Endothelial cell of coronary artery (primary cell): ENCODE measurements at places on chromosomes 1 and 21. TPM values are rescaled to one million over a fixed set of nuclear protein-coding genes. Genes with fewer than 3 reads are reported as not detected.

DCAF8 gene
- total RNA-seq = 66.8 and 80.9 TPM in 2 replicates

C1QTNF12 gene
- total RNA-seq = 0.45 and 0.85 TPM in 2 replicates

NBPF26 gene
- 6.4 and 17.4 TPM in 2 replicates for total RNA-seq

C8A gene
- not detected in 2 replicates for total RNA-seq

AGTRAP gene
- 23.8 and 26.4 TPM in 2 replicates for total RNA-seq

SUSD4 gene
- under 0.01 TPM in 1 of 2 replicates, not detected in the other for total RNA-seq

MCOLN3 gene
- total RNA-seq = not detected in 2 replicates

FMN2 gene
- total RNA-seq = 0.28 TPM in 1 of 2 replicates, not detected in the other

RAB7B gene
- total RNA-seq = 0.09 and 0.47 TPM in 2 replicates

PHLDA3 gene
- total RNA-seq = 50.0 and 55.7 TPM in 2 replicates

LCE2C gene
- not detected in 2 replicates for total RNA-seq

C1orf53 gene
- total RNA-seq = 2.6 and 4.0 TPM in 2 replicates

MEAF6 gene
- total RNA-seq = 37.0 and 47.2 TPM in 2 replicates

SLC9C2 gene
- 2.0 TPM in 1 of 2 replicates, not detected in the other for total RNA-seq

CORT gene
- not detected in 2 replicates for total RNA-seq

NEK2 gene
- total RNA-seq = 10.5 and 18.2 TPM in 2 replicates

DNAI4 gene
- total RNA-seq = 2.9 TPM in 2 replicates

CDCA8 gene
- 4.8 and 10.1 TPM in 2 replicates for total RNA-seq

CFHR2 gene
- total RNA-seq = not detected in 2 replicates

PRAMEF2 gene
- not detected in 2 replicates for total RNA-seq

COL11A1 gene
- total RNA-seq = 0.09 TPM in 1 of 2 replicates, not detected in the other

GPR3 gene
- total RNA-seq = 0.09 and 0.36 TPM in 2 replicates

LAMC2 gene
- total RNA-seq = 0.47 and 0.99 TPM in 2 replicates

DNAJC28 gene
- total RNA-seq = 0.90 and 0.94 TPM in 2 replicates

ITLN1 gene
- 0.27 and 0.38 TPM in 2 replicates for total RNA-seq

C1orf87 gene
- total RNA-seq = not detected in 2 replicates

HSPB7 gene
- total RNA-seq = 0.38 TPM in 1 of 2 replicates, not detected in the other

KIF2C gene
- 9.9 and 24.7 TPM in 2 replicates for total RNA-seq

PTPN22 gene
- total RNA-seq = 1.0 and 3.7 TPM in 2 replicates

NGF gene
- total RNA-seq = 2.6 TPM in 1 of 2 replicates, not detected in the other

TNNI3K gene
- not detected in 2 replicates for total RNA-seq

C1orf226 gene
- 0.72 and 0.85 TPM in 2 replicates for total RNA-seq

NR1I3 gene
- not detected in 2 replicates for total RNA-seq

ST6GALNAC3 gene
- 23.7 and 41.8 TPM in 2 replicates for total RNA-seq

EPHB2 gene
- 50.7 and 58.5 TPM in 2 replicates for total RNA-seq

XCL2 gene
- total RNA-seq = not detected in 2 replicates

MTARC2 gene
- total RNA-seq = 3.1 and 12.7 TPM in 2 replicates

RGSL1 gene
- not detected in 2 replicates for total RNA-seq

POLR3C gene
- 26.2 and 27.8 TPM in 2 replicates for total RNA-seq

CFAP74 gene
- total RNA-seq = not detected in 2 replicates

AUNIP gene
- total RNA-seq = 1.4 and 3.9 TPM in 2 replicates

GPR37L1 gene
- not detected in 2 replicates for total RNA-seq

UBL4B gene
- not detected in 2 replicates for total RNA-seq

CHD1L gene
- 37.3 and 41.7 TPM in 2 replicates for total RNA-seq

AMY1A gene
- total RNA-seq = not detected in 2 replicates

ASAP3 gene
- total RNA-seq = 6.4 and 8.8 TPM in 2 replicates

ZNF692 gene
- 9.4 and 18.4 TPM in 2 replicates for total RNA-seq

RAB42 gene
- total RNA-seq = 0.81 and 1.2 TPM in 2 replicates

TNFRSF8 gene
- 0.09 and 0.27 TPM in 2 replicates for total RNA-seq

LGALS8 gene
- total RNA-seq = 48.0 and 58.5 TPM in 2 replicates

PLPPR4 gene
- not detected in 2 replicates for total RNA-seq
